ENCODE measurements at places on chromosomes 3 and 15.

- DNase-seq, result no peak
These were observed 7.0 kb downstream of the CLDN11 start for GRCh38 chr3:170425491-170426239.

DNA sequence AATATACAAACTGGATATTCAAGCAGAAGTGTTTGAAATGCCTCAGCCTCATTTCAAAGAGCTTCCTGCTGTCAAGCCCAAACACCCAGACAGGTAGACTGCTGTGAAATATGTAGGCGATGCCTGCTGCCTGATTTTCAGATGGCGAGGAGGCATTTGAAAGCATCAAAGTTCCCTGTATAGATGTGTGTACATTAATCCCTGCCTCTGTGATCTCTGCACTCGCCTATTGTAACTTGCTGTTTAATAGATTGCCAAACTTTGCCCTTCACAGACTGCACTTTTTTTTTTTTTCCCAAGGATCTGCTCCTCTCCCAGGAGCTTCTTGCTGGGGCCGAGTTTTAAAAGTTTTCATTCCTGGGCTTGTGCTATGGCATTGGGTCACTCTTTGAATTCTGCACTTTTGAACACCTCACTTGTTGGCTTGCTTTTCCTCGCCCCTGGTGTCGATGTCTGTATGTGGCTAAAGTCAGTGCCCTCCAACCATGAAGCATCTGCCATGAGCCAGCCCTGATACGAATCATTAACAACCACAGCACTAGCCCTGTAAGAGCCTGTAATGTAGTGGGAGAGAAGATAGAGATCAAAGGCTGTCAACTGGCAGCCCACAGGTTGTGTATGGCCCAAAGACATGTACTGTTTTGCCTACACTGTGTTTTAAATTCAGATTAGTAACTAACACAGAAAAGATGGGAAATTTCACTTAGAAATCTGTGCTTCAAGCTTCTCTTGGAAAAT, 287.6 kb upstream of the ICE2 start:
- no peak for DNase-seq

- no peak for DNase-seq
These were observed 17.0 kb upstream of the OR5K1 start for GRCh38 chr3:98445949-98446406.

DNA sequence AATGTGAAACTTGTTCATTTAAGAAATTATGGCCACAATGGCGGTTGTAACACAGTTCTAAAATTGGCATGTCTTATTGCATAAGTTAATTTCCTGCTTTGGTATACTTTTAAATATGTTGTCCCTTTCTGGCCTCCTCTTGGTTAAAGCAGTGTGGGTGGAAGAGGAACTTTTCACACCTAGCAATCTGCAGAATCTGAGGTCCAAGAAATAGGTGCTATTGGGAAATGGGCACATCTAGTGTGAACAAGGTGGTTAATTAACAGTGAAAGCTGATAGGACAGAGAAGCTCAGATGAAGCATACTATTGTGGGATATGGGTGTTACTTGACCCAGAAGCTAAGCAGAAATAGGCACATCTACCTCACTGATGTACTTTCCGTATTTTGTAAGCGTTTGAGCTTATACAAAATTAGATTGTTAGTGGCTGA, 10.6 kb downstream of the CMC1 start:
- no peak for DNase-seq

DNA sequence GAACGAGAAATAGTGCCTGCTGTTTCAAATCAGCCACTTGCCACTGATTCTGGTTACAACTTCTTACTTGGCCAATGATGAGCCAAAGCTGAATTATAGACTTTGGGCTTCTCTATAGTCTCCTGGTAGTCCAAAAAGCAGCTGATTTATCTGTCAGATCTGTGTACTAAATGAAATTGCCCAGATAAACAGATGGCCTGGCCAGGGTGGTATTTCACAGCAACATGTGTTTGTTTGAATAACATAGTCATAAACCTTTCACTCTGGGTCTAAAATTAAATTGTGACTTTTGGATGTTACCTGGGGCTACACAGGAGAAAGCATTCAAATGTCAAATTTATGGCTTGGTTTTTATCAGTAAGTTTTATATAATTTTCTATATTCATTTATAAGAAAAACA, 147.0 kb downstream of the NECTIN3 start:
- DNase-seq, result no peak

DNA sequence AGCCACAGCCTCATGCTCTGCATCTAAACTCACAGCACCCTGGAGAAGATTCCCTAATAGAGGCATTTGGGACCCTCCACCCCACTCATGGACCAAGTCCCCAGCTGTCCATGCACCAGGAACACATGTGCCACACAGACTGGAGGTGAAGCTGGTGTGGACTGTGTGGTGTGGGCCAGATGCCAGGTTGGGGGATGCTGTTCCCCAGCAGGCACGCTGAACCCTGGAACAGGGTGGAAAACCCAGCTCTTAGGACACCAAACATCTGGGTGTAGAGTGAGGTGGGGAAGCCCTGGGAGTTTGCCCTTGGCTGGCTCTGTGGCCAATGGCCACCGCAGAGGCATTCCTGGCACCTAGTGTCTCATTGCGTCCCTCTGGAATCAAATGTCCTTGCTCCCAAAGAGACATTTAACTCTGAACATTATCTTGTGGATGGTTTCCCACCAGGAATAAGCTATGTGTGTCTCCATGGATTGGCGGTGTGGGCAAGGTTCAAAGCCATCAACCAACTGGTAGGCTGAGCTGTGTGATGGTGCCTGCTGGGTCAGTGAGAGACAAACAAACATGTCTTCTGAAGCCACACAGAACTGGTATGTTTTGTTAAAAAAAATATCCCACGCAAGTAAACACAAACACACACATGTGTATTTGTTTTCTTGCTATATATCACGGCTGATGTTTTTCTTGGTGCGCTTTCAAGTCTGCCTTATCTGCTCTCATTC, 65.0 kb downstream of the EXOG start:
- no peak for DNase-seq

- peak; percentile 10 for DNase-seq
These were observed 489 bp downstream of the CSPG5 start for GRCh38 chr3:47578119-47578632.

- no peak for DNase-seq
These were observed 31.9 kb downstream of the TUSC7 start for GRCh38 chr3:116741467-116741866.

DNA sequence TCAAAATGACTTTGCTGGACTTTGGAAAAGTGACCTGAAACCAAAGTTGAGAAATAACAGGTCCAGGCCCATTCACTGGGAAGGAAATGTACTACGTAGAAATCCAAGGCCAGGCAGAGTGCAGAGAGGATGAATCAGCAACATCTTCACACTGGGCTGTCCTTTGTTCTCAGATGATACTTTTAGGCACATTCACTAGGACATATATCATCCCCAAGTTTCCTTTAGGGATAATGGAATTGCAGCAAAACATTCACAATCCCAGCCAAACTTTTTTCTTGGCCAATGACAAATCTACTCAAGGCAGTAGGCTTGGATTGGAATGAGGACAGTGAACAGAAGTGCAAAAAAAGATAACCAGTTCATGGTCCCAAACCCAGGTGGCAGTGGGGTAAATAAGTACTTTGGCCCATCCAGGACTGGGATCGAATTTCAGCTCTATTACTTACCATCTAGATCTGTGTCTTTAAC, 75.1 kb downstream of the CLDN11 start:
- no peak for DNase-seq

DNA sequence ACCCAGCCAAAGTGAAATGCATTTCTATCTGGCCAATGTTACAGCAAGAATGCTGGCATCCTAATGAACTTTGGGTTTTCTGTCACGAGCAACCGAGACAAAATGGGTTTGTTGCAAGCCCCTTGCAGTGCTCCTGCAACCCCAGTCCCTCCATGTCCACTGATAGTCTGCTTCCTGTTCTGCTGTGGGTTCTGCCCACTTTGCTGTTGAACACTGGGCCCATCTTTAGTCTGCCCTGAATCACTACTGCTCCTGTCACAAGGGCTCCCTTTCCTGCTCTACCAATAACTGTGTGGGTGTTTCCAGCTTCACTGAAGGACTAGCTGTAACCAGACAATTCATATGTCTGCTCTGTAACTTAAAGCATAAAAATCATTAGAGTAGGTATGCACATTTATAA, 12.7 kb upstream of the OXSR1 start:
- no peak for DNase-seq

- no peak for DNase-seq
These were observed 27.1 kb upstream of the MAP3K13 start for GRCh38 chr3:185335799-185336198.

DNA sequence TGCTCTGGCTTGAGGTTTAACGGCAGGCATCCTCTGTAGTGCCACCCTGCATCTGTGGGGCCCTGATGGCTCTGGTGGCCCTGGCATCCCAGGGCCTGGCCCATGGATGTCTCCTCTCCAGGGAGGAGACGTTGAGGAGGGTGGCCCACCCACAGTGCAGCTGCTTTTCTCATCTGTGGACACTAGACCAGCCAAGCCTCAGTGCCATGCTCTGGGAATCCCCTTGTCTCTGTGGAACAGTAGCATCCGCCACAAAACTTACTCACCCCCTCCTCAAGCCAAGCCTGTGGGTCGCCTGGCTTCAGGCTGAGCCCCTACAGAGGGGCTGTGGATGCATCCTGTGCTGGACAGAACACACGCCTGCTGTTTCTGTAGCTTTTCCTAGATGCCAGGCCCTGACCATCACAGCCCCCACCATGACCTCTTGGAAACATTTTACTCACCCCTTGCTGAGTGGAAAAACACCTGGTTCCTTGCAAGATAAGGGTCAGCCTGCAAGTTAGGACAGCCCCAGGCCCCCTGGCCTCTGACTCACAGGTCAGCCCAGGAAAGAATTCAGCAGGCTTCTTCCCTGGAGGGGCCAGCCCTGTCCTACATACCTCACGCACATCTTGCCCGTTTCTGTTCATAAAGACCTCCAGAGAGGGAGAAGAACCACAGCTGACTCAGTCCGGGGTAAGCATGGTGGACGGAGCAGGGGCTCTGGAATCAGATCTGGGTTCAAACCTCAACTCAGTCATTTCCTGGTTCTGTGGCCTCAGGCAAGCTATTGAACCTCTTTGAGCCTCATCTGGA, 19.0 kb downstream of the PAK6 start:
- no peak for DNase-seq

DNA sequence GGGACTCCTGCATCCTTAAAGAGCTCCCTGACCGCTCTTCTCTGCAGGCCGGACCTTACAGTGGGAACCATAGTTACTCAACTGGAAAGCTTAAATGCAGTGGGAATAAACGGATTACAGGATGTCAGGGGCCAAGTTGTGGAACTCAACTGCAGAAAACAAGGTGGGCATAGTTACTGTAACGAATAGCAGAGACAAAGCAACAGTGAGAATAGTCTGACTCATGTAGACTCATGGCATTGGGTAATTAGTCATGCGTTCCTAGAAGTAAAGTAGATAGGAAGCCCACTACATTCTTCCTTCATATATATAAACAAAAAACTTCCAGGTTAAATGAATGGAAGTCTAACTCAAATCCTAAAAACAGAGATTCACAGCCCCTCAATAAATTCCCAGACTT, 95.5 kb upstream of the CHRNA7 start:
- no peak for DNase-seq

DNA sequence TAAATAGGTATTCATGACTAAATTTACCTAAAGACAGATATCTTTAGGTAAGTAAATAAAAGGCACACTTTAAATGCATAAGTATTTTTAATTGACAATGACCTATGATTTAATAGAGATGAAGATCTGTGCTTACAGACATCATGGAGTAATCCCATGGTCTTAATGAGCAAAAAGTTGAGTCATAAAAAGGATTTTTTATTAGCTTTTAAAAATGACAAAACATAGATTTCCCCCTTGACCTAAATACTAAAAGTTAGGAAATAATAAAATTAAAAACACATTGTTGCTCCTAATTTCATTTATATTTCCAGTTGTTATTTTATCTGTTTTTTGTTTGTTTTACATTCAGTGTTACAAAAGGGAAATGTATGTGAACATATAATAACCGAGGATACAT, 1005.7 kb downstream of the ROBO1 start:
- DNase-seq, result no peak

- no peak for DNase-seq
These were observed 28.6 kb downstream of the SOX14 start for GRCh38 chr3:137792626-137793271.

DNA sequence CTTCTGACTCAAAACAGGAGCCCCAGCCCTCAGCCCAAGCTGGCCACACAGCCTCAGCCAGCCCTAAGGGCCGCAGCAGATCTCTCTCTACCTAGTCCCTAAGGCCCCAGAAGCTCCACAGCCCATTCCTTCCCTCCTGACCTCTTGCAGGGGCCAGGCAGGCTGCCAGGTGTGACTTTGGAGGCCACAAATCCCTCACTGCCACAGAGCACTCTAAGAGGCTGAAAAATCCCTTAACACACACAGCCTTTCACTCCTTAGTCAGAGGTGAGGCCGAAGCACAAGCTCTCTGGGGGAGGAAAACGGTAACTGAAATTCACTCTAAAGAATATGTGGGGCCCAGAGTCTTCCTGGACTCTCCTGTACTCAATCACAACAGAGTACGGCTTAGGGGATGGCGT, 23.3 kb downstream of the LRRC2 start:
- no peak for DNase-seq

- no peak for DNase-seq
These were observed 2.1 kb downstream of the ABHD10 start for GRCh38 chr3:111980716-111981456.

DNA sequence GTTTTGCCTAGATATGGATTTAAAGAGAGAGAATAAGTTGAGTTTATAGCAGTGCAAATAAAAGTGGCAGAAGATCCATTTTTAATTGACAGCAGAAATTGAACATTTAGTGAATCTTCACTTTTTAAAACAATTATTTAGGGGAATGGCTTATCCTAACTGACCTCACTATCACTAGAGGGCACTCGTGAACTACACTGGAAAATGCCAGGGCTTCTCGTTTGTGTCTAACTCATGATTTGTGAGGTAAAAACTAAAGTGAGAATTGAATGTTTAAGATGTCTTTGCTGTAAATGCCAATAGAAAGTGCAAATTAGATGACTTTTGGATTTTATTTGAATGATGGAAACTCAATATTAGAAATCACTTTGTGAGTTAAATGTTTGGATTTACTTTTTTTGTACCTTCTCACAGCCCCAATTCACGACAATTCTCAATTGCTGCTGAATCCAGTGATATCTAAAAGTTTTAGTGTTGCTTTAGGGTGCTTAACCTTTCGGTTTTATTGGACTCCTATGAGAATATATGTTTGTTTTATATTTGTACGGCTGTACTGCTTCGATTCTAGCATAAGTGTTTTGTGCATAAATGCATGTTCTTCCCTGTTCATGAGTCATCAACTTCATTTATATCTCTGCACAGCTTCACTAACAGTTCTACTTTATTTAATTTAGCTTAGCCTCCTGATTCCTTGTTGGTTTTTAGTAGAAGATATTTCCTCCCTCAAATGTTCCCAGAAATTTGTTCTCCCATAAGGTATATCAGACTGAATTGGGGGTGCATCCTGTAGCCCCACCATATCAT, 462.1 kb downstream of the MFSD1 start:
- DNase-seq, result no peak

Measured in stimulated activated CD4-positive, alpha-beta T cell treated with anti-CD3 and anti-CD28 coated beads, TNF-alpha, amount 100 ng/mL, for 48 hours (primary cell).